ENCODE measurements at places on chromosomes 11 and 22.

DNA sequence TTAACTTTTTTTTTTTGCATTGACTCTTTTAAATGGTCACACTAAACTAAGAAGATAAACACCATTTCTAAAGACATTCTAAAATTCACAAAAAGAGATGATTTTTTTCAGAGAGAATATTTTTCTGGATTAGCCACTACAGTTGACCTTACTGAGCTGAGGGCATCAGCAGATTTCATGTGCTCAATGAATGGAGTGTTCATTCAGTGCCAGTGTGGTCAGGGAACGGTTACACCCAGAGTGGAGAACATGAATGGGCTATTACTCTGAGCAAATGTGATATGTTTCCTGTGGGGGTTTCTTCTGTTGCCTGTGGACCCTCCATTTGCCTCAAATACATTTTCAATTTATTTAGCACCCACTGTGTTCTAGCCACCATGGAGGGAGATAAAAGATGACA lies 19.1 kb downstream of the PKNOX2 start:
- no peak for DNase-seq

GRCh38 chr11:109329716-109330115 lies 92.3 kb upstream of the C11orf87 start:
- DNase-seq: no peak

DNA sequence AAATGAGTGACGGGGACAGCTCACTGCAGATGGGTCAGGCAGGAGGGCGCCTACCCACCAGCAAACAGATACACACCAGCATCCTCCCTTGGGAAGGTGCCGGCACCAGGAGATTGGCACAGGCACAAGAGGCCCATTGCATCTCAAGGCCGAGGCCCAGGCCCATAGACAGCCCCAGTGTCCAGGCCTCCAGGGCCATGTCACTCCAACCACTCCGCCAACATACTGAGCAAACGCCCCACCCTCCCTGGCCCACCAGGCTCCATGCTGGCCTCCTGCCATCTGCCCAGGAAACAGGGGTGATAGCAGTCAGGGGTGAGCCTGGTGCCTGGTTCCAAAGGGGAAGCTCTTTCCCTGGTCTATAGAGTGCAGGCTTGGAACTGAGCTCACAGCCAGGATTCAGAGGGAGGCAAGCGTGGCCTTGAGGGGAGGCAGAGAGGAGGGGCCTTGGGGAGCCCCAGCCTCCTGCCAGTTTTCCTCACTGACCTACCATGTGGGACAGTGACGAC lies 34.7 kb downstream of the PISD start:
- no peak for DNase-seq

DNA sequence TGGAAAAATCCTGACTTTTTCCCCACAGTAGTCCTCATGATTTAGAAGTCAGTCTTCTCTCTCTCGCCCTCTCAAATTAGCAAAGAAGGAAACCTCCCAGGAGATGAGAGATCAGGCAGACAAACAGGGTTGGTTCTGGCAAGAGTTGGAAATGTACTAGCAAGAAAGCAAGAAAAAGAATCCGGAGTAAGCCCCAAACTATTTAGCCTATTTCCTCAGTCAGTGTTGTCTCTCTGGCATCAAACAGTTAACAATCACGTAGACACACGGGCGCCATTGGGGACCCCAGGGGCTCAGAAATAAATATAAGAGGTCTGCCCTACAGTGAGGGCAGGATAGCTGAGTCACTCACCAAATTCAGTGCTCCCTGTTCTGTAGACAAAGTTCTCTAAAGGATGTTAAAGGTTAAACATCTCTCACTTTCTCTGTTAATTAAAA lies 4.7 kb downstream of the C11orf52 start:
- DNase-seq: peak; percentile 61

GRCh38 chr11:69971741-69972140 lies 106.4 kb upstream of the ANO1 start:
- DNase-seq: no peak

- no peak for DNase-seq
Observed at GRCh38 chr22:31286360-31287255, 5.7 kb downstream of the PIK3IP1 start.

DNA sequence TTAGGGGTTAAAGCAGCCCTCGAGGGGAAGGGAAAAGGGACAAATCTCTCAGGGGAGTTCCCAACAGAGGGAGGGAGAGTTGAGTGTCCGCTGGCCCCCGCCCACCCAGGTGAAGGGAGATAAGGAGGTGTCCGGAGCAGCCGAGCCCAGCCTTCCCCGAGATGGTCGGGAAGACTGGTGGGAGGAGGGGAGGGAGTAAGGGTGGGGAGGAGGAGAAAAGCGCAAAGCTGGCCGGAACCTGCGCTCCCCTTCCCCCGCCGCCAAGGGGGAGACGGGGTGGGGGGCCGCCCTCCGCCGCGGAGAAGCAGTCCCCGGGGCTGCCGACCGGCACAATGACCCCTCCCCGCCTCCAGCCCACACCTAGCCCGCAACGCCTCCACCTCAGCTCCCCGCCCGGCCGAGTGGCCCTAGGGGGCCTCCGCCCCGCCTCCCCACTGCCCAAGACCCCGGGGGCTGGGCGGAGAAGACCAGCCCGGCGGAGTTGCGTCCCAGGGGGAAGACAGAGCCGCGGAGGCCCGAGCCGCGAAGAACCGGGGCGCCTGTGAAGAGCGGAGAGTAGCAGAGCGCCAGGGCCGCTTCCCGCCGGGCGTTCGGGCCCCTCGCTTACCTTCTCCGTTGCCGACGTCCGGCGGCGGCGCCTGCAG lies 479 bp downstream of the RSF1 start:
- peak; percentile 92 for DNase-seq

DNA sequence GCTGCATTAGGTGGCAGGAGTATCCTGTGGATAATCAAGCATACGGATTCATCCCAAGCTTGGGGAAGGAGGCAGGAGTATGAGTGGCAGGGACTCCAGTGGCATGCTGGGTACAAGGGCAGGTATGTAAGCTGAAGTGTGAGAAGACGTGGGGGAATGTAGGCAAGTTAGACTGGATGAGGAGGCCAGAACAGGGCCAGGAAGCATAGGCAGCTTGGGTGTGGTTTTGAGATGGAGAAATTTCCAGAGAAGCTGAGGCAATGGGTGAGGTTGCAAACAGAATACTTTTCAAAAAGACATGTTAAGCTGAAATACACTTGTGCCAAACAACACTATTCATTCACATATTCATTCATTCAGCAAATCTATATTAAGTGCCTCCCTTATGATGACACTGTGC lies 43.1 kb upstream of the AMOTL1 start:
- DNase-seq: no peak

GRCh38 chr11:34397120-34397519 lies 39.3 kb upstream of the ABTB2 start:
- DNase-seq: no peak

DNA sequence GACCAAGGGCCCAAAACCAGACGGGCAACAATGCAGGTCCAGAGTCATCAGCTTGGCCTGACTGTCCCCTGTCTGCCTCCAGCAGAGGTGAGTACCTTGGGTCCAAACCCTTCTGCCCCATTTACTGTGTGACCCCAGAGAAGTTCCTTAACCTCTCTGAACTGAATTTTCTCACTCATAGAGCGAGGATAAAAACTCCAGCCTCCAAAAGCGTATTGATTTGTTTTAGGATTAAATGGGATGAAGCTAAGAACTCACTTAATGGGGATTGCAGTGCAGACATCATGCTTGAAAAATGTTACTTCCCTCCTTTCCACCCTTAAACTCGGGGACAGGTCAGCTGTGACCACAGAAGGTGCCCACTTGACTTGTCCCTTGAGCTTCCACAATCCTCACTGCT lies 22.6 kb downstream of the IGLL1 start:
- no peak for DNase-seq

GRCh38 chr11:130379276-130379675 lies 49.1 kb downstream of the ADAMTS8 start:
- DNase-seq: peak; percentile 20

GRCh38 chr22:23062616-23063538 lies 7.4 kb upstream of the GNAZ start:
- peak; percentile 27 for DNase-seq

DNA sequence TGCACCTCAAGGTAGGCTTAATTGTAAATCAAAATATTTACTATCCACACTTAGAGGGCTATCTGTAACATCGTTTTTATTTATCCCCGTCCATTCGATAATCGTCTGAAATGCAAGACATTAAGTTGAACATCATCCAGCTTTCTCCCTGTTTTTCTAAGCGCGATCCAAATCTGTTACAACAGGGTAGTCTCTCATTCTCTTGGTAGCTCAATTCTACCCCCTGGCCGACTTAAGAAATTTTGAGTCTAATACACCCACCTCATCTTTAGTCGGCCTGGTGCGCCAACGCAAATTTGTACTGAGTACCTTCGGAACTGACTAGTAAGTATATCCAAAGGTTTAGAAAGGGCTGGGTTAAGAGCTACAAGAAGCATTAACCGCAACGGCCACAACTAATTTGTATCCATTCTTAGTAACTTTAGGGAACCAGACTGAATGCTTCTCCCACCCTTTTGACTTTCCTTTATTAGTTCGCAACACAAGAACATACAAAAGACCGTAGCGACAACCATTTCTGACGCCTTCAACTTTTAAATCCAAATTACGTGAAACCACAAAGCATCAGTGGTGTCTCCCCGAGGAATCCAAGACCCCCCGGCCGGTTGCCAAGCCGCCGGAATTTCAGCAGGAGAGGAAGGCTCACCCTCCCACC lies 1.0 kb upstream of the ZNF143 start:
- peak; percentile 67 for DNase-seq

DNA sequence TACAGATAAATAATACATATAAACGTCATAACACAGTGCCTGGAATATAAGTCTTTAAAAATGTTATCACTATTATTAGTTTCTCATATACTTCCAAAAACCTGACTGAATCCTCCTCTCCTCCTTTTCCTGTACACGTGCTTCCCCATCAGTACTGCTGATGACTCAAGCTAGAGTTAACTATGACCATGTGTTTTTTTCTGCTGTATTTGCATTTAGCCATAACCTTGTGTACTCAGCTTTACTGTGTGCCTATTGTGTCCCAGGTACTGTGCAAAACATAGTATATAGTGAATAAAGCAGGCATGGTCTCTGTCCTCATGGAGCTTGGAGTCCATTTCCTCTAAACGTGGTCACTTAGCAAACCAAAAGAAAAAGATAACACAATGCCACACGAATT lies 56.5 kb upstream of the ARHGAP32 start:
- DNase-seq: no peak

DNA sequence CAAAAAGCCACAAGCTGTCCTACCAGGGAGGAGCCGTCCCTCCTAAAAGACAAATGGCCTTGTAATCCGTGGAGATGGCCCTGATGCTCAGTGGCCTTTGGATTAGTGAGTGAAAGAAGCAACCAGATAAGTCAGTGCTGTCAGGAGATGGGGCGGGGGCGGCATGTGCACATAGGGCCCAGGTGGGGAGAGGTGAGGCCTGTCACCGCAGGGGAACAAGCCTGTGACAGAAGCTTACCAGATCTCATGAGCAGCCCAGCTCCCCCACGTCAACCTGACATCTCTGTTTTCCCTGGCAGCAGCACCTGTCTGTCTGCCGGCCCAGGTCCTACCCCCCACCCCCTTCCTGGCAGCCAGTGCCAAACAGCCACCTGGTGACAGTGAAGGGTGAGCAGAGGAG lies 162.6 kb downstream of the BUD13 start:
- peak; percentile 33 for DNase-seq

DNA sequence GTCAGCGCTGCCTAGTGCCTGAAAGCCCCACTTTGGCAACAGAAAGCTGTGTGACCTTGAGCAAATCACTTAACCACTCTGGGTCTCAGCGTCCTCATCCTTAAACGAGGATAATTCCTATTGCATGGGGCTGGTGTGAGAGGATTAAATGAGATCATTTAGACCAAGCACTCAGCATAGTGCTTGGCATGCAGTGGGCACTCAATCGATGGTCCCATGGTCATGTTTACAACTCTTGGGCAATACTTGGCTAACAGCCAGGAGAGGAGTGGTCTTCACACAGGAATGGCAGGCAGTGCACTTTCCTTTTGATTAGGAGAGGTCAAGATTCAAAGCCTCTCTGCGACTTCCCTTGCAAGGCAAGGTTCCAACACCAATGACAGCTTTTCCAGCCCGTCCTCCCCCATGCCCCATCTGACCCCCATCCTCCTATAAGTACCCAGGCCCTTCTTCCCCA lies 14.1 kb downstream of the TNKS1BP1 start:
- no peak for DNase-seq

DNA sequence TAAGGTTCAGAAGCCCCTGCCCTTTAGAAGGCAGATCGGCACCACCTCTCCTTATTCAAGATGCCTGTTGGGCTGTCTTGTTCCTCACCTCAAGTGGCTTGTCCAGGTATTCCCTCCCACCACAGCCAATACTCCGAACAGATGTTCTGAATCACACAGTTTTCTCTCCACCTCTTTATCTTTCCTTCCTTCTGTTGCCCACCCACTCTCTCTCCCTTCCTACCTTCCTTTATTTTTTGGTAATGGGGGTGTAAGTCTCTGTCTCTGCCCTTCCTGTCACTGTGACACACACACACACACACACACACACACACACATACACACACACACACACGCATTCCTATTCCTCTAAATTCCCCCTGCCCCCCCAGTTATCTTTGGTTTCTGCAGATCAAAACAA lies 8.4 kb downstream of the BEST1 start:
- DNase-seq: no peak

GRCh38 chr11:113147249-113147648 lies 167.1 kb upstream of the TTC12 start:
- peak; percentile 78 for DNase-seq

DNA sequence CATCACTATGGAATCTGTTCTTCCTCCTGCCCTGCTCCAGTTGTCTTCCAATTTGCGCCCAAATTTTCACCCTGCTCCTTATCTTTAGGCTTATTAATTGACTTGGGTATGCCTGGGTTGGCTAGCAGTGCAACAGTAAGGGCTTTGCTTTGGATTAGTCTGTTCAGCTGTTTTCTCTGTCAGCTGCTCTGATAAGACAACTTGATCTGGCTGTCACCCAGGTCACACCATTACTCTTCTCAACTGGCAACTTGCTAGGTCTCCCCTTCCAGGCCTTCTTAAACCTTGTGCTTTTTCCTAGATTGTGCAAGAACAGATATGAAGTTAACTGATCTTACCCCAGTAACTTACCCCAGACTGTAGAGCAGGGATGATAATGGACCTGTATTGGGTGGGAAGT lies 357.8 kb upstream of the LARGE1 start:
- no peak for DNase-seq

GRCh38 chr11:64078284-64078683 lies 42.6 kb downstream of the FLRT1 start:
- DNase-seq: no peak

- no peak for DNase-seq
Observed at GRCh38 chr22:30028731-30029130, 51.5 kb upstream of the HORMAD2 start.

DNA sequence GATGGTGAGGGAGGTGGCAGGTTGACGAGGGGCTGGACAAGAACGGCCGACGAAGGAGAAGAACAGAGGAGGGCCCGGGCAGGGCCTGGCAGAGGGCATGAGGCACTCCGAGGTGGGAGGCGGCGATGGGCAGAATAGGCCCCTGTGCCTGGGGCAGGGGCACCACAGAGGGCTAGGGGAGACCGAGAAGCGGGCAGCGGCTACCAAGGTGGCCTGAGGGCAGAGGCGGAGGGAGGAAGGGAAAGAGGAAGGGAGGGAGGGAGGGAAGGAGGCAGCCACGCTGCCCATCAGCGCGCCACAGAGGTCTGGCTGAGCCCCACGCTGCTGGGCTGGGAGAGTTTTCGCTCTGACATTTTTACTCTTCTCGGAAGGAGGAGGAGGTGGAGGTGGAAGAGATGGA lies 11.3 kb downstream of the LSP1 start:
- no peak for DNase-seq

GRCh38 chr11:255176-255575 lies 18.4 kb downstream of the PSMD13 start:
- DNase-seq: no peak

GRCh38 chr11:60852117-60852981 lies 3.4 kb downstream of the PTGDR2 start:
- DNase-seq: peak; percentile 76

GRCh38 chr11:125147280-125147679 lies 17.3 kb upstream of the PKNOX2 start:
- no peak for DNase-seq
